ENCODE measurements at places on chromosomes 4 and X.

- no peak for DNase-seq
Measured at GRCh38 chr4:120000591-120001296, 65.9 kb downstream of the MAD2L1 start.

DNA sequence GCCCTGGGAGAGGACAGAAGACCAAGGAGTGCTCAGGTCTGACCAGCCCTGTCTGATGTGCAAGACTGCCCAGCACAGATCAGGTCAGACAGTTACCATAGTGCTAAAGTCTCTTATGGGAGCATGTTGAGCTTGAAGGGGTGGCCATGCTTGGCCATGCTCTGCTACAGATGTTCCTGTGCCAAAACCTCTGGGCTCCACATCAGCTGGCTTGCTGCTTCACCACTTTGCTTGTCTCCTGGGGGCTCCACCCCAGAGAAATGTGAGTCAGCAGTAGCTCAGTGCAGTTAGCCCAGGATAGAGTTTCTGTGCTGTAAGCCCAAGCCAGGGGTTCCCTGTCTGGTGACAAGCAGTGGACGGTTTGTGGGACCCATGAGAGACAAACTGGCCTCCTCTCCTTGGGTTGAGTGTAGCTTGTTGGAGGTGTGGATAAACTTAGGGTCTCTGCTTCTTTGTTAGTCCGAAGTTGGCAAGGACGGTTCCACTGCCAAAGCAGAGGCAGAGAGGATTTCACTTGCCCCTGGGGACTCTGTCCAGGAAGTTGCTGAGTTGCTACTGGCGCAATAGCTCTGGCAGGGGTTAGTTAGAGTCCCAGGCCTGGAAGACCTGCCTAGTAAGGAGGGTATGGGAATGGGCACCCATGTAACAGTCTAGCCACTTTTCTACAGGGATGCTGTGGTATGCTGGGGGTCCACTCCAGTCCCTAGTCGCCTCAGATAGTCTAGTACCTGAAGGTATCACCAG, 8.7 kb upstream of the TMSB15C start:
- DNase-seq = no peak

DNA sequence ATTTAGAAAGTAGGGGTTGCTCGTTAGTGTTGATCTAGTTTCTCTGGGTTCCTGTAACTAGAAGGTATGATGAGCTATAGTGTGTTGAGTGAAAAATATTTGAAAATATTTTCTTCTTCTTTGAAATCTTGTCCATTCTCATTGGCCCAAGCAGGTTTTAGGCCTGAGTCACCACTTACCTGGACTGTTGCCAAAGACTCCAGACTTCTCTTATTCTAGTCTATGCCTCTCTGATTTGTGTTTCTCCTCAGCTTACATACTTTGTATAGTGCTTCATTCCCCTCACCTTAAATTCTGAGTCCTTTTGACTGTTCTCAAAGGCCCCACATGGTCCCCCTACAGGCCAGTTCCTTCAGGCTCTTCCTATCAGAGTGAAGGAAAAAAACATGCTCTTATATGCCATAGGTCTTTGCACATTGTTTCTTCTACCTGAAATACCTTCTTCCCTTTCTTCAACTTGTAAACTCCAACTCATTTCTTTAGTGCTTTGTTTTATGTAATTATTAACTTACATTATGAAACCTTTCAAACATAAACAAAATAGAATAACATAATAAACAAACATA, 258.2 kb downstream of the PPP1R2C start:
- no peak for DNase-seq

- no peak for DNase-seq
Measured at GRCh38 chrX:41958861-41959260, 35.5 kb upstream of the CASK start.

GRCh38 chrX:109300415-109300814, 181.5 kb downstream of the GUCY2F start:
- no peak for DNase-seq

GRCh38 chr4:88143504-88143903, 14.9 kb downstream of the ABCG2 start:
- DNase-seq = peak; percentile 48

GRCh38 chrX:107748506-107748905, 27.1 kb downstream of the TSC22D3 start:
- no peak for DNase-seq

DNA sequence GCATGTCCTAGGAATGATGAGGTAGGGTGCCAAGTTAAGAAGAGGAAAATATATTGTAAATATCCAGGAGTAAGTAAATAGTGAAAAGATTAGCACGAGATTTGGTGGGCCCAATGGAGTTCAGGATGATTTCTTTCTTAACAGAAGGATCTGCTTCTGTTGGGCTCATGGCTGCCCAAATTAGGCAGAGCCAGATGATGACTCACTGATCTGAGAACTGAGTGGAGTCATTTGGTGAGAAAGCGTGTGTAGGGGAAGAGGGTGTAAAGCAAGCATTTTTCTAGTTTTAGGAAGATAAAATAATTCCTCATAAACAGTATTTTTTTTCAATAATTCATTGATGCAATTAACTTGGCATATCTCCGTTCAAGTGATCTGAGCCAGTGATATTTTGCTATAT, 1.6 kb downstream of the TBX22 start:
- DNase-seq = no peak

- DNase-seq = no peak
Measured at GRCh38 chr4:166169111-166169510, 296.1 kb downstream of the TLL1 start.

GRCh38 chrX:107000013-107000515, at the start of gene MORC4:
Gene MORC4 (minus strand): TSS chrX:107000212. CDS start chrX:106999969, 243 bp downstream.
- peak; percentile 24 for DNase-seq

DNA sequence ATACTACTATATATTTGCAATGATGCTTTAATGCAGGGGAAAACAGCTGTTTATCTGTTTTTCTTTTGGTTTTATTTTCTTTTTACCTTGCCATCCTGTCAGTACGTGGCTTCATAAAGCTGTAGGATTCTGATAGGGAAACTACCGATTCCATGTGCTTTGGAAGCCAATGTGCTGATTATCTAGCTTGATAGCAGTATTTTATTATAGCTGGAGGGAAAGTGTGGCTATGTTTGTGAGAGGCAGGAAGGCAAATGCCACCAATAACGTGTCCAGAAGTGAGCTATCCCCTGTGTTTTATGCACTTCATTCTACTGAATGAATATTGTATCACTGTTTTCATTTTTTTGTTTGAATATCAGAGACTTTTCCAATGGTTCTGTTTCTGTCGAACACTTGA, 43.7 kb downstream of the IL15 start:
- no peak for DNase-seq

- DNase-seq = no peak
Measured at GRCh38 chr4:7146059-7146785, 46.1 kb upstream of the SORCS2 start.

GRCh38 chr4:151431728-151432127, 22.8 kb downstream of the FHIP1A start:
- DNase-seq = no peak

DNA sequence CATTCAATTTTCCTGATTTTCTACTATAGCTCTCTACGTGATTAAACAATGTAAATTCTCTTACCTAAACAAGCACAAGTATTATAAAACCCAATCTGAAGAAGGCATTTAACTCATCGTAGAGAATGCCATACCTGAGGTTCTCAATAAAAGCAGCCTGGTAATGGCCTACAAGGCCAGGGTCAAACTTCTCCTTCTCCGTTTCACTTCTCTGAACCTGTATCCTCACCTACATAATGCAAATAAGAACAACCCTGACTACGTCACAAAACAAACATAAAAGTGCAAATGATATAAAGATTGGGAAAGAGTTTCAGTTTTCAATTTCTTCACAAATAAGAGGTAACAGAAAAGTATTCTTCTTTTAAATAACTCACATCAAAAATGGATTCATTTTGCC, 55.6 kb upstream of the STS start:
- DNase-seq = no peak

- no peak for DNase-seq
Measured at GRCh38 chrX:70635227-70635626, 190.6 kb downstream of the DLG3 start.

DNA sequence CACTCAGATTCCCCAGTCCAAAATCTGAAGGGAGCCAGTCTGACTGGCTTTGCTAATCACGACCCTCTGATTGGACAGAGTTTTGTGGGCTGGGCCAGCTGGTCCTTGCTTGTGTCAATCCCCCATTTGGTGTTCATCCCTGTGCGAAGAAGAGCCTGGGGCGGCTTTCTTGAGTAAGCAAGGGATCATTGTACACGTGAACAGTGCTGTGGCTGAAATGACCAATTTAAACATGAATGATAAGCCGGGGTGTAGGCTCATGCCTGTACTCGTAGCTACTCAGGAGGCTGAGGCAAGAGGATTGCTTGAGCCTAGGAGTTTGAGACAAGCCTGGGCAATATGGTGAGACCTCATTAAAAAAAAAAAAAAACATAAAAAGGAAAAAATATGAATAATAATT, 379.1 kb downstream of the RAPGEF2 start:
- no peak for DNase-seq

- DNase-seq = no peak
Measured at GRCh38 chr4:31984872-31985271, 1264.7 kb downstream of the PCDH7 start.

DNA sequence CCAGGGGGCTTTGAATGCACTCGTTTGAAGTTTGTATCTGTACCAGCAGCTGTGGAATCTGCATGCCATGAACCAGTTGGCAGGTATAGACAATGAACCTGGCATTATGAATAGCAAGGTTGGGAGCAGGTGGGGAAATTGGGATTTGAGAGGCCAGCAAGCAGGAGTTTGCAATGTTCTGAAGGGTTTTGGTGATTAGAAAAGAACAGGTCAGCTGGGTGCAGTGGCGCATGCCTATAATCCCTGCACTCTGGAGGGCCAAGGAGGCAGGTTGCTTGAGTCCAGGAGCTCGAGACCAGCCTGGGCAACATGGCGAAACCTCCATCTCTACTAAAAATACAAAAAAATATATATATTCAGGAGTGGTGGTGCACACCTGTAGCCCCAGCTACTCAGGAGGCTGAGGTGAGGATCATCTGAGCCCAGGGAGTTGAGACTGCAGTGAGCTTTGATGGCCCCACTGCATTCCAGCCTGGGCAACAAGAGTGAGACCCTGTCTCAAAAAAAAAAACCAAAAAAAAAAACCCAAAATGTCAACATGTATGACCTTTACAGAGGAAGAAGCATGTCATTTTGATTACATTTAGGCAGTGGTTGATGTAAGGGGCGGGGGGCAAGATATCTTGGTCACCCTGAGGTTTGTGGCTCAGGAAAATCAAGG, 63.9 kb downstream of the TSC22D3 start:
- DNase-seq = no peak

DNA sequence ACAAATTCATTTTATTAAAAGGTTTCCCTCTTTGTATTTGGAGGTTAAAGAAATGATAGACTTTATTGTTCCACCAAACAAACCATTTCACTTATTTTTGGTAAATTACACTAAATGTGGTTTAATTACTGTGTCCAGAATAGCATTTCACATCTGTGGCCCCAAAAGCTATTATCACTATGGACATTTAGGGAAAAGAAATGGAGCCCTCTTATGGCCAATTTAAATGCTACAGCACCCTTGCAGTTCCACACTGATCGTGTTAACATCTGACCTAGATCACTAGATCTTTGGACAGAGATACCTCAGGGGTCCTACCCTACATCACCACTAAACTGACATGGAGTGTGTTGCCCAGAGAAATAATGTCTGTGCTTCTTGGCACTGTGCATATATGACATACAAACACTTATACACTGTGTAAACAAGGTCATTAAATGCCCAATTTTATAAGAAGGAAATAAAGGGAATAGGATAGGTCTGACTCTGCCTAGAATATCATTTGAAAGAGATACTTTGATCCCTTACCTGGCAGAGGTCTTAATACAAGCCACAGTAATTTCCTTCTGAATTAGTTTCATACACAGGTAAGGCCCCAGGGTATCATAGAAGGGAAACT, 163.9 kb downstream of the KDR start:
- DNase-seq = peak; percentile 50

- no peak for DNase-seq
Measured at GRCh38 chrX:103396186-103396585, 19.8 kb downstream of the BEX3 start.

DNA sequence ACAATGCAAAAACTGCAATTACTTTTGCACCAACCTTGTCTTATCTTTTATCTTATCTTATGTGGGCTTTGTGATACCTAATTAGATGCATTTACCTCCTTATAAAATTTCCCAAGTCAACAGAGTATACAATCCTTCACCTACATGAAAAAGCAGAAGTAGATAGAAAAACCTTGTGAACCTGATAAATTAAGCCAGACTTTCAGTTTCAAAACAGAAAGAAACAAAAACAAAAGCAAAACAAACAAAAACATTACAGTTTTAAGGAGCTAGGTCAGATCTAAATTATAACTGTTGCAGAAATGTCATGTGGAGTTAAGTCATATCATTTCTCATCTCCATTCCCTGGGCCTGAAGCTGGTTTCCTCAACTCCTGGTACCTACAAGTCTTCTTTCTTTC, 24.9 kb upstream of the CXXC4 start:
- no peak for DNase-seq

DNA sequence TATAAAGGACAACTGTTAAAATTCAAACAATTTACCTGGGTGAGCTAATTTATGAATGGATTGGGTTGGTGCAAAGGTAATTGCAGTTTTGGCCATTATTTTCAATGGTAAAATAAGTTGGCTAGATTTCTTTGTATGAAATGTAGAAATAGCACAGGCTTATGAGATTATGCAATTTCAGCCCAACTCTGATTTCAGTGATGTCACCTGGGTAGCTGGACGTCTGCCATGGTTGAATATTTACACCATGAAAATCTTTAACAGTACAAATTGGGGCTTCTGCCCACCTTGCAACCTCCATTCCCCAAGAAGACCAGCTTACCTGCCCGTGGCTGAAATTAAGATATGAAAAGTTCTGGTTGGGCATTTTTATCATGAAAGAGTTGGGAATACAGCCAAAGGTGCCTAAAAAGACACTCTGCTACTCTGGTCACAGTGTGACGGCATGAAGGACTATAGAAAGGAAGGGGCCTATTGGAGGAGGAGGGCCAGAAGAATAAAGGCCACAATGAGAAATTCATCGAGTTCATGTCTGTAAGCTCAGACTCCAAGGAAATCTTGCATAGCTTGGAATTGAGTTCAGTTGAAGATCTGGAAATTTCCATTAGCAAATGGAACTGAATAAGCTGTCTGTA, 29.7 kb downstream of the EGF start:
- no peak for DNase-seq

- DNase-seq = no peak
Measured at GRCh38 chr4:79255793-79256192, 70.1 kb downstream of the NAA11 start.

- no peak for DNase-seq
Measured at GRCh38 chr4:636628-637159, 11.3 kb downstream of the PDE6B start.

- no peak for DNase-seq
Measured at GRCh38 chrX:12494400-12495138, 296.6 kb upstream of the PRPS2 start.

- DNase-seq = no peak
Measured at GRCh38 chr4:27001398-27002164, 140.9 kb downstream of the STIM2 start.
